SW 1271 (cell line): ENCODE measurements at places on chromosomes 2 and 18.

DNA sequence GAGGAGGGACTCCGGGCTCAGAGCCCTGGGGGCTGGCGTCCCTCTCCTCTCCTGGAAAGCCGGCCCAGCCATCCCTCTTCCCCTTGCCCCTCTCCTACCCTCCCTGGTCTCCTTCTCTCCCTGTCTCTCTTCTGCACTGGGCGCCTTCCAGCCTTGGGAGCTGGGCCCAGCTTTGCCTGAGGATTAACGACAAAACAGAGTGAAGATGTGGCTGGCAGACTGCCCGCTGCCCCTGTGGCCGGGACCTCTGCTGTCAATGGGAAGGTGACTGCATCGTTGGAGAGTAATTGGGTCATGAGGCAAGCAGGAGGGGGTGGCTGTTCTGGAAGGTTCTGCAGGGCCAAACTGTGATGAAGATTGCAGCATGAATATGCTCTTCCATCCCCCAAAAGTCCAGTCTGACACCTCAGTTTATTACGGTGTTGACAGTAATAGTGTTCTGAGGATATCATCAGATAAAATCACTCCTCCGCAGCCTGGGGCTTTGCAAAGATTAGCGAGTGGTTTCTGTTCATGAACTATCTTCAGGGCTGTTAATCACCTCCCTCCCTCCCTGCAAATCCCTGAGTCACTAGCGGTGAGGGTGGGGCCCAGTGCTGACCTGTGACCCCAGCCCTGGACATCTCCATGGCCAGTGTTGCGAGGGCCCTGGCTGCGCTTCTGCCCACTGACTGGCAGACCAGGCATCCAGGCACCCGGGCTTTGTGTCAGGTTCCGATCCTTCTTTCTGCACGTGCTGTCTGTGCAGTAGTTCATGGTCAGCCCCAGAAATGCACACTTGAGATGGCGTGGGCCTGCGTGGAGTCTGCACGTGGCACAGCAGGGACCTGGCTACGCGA lies 23.0 kb downstream of the RTP5 start:
- DNase-seq: no peak

DNA sequence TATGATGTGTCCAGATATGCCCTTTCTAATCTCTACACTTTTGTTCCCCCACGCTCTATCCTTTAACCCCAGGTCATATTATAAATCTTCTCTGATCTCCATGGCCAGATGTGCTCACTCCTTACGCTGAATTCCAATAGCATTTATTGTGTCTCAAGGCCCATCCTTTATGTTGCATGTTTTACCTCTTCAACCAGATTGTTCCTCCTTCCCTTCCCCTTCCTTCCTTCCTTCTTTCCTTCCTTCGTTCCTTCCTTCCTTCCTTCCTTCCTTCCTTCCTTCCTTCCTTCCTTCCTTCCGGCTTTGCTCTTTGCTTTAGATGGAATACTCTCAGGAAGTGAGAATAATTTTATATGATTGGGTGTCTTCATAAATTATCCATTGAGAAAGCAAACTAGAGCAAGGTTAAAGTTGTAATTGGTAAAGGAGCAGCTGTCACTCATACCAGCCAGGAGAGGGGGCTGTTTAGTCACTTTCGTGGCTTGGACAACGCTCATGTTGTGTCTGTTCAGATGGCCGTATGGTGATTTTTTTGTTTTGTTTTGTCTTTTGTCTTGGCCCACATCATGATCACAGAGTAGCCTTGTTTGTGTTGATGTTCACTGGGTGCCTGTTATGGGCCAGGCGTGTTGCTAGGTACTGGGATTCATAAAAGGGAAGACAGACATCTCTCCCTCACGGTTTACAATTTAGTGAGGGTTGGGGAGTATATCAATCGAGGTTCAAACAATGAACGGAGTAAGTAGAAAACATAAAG lies 68.0 kb downstream of the DAW1 start:
- peak; percentile 19 for DNase-seq

- DNase-seq: no peak
Observed at GRCh38 chr2:229543176-229543873, 171.0 kb downstream of the DNER start.

- peak; percentile 22 for DNase-seq
Observed at GRCh38 chr2:52934323-52934898, 833.2 kb upstream of the CHAC2 start.

GRCh38 chr2:51919395-51919794 lies 887.5 kb upstream of the NRXN1 start:
- DNase-seq: no peak

- DNase-seq: no peak
Observed at GRCh38 chr2:241298673-241299072, 16.8 kb downstream of the HDLBP start.

DNA sequence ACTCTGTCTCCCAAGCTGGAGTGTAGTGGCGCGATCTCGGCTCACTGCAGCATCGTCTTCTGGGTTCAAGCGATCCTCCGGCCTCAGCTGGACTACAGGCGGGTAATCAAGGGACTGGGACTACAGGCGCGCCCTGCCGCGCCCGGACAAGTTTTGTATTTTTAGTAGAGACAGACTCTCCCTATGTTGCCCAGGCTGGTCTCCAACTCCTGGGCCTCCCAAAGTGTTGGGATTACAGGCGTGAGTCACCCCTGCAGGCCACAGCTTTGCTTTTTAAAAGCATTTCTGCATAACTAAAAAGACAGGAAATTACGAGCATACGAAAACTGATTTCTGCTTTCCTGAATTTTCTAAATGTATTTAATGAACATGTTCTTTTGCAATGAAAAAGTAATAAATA lies 916 bp upstream of the OSBPL1A start:
- no peak for DNase-seq

DNA sequence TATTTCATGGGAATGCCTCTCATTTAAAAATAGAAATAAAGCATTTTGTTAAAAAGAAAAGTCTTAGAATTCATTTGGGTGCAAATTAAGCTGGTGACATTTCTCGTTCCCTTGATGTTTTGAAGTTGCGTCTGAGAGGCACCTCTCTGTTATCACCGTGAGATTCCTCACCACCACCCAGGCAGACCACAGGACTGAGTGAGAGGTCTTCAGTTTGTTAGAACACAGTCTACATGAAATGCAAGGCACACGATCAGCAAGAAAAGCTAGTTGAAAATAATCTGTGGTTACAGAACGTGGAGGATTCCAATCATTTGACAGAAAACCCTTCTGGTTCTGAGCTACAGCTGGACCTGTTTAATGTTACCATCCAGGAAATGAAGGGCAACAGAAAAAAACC lies 116.0 kb downstream of the UXS1 start:
- DNase-seq: no peak

DNA sequence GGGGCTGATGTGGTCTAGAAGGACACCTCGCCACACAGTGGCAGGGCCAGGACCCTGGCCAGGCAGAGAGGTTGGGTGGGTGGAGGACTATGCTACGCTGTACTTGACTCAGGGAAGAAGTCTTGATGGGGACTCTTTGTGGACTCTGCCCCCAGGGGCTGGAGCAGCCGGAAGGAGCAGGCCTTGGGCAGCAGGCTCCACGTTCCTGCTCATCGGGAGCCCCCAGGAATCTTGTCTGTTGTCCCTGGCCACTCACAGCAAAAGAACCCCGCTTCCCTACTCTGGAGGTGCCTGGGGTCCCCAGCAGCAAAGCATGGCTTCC lies 79.0 kb downstream of the POLR1A start:
- no peak for DNase-seq

- no peak for DNase-seq
Observed at GRCh38 chr2:170142502-170142901, 35.4 kb upstream of the MYO3B start.

DNA sequence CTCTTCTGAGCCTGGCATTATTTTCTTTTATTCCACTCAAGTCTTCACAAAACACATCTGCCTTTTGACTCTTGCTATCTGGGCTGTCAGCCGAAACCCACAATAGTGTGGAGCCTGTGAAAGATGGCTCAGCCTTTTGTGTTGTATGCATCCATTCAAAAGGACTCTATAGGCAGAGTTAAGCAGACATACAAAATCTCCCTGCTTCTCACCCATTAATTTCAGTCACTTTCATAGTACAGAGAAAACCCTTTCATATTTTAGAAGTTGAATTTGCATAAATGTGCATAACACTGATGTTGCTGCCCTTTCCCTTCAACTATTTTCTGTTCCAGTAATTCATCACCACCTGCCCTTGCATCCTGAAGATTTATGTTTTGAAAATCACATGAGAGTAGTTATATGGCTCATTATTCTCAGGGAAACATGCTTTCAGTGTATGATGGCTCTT lies 154.6 kb downstream of the EVA1A start:
- DNase-seq: no peak

DNA sequence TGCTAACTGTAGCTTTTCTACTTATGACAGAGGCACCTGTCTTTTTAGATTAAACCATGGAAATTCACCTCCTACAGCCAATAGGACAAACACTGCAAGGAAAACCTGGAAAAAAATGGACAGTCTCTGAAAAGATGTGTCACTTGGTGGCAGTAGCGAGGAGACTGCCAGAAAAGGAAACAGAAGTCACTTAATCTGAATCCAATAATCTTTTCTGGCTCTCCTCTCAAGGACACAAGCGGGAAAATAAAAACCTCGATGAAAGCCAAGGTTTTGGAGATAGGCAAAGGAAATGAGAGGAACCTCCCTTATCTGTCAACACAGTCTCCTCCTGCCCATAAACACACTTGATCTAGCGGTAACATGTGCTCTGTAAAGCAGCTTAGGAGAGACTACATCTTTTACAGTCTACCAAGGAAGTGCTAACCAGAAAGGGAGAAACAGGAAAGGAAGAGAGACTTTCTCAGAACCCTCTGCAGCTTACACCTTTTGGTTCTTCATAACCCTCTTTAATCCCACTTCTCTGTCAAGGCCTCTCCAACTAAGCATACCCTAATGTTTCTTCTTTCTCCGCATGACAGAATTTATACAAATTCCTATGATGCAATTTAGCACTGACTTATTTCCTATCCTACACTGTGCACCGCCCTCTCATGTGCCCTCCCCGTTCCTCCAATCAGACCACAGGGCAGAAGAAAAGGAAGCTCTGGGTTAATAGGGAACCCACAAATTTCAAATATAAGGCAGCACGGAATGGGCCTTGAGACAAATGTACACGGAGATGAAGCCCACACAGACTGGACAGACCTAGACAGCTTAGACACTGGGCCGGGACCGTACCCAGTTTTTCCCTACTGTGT lies 52.8 kb downstream of the CLASP1 start:
- DNase-seq: peak; percentile 41

- DNase-seq: peak; percentile 71
Observed at GRCh38 chr18:54357082-54357659, 487 bp downstream of the STARD6 start.

GRCh38 chr18:21335927-21336488 lies 94.0 kb downstream of the GREB1L start:
- no peak for DNase-seq

GRCh38 chr2:231960810-231961348 lies 634 bp upstream of the DIS3L2 start:
- no peak for DNase-seq

GRCh38 chr2:239462671-239463506 lies 62.1 kb upstream of the HDAC4 start:
- DNase-seq: no peak

- no peak for DNase-seq
Observed at GRCh38 chr2:109410039-109410815, 203.5 kb downstream of the SEPTIN10 start.

GRCh38 chr2:237456200-237456843 lies 30.7 kb upstream of the MLPH start:
- no peak for DNase-seq
